Stimulated activated CD8-positive, alpha-beta memory T cell treated with anti-CD3 and anti-CD28 coated beads, Interleukin-4, amount 100 ng/mL, for 1 hour (primary cell): ENCODE measurements at places on chromosomes 6 and 20.

DNA sequence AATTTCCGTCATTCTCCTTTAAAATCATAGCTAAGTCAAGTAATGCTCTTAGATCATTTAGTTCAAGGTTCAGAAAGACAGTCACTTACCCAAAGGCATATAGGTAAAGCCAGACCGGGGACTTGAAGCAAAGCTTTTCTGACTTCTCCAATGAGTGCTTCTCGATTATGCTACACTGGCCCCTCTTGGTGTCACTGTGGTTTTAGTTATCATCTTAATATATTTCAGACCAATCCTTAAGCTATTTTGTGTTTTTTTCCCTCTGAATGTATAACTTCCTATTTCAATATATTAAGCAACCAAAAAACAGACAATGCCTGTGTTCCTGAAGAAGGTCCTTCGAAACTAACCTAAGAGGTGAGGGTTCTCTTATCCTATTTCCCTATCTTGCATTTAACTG is 3.9 kb downstream of the PRDM1 start:
- no peak for DNase-seq

GRCh38 chr6:138289739-138290138 is 71.4 kb upstream of the PBOV1 start:
- no peak for DNase-seq

GRCh38 chr20:20076297-20077065 is 24.1 kb downstream of the CFAP61 start:
- DNase-seq, result no peak

DNA sequence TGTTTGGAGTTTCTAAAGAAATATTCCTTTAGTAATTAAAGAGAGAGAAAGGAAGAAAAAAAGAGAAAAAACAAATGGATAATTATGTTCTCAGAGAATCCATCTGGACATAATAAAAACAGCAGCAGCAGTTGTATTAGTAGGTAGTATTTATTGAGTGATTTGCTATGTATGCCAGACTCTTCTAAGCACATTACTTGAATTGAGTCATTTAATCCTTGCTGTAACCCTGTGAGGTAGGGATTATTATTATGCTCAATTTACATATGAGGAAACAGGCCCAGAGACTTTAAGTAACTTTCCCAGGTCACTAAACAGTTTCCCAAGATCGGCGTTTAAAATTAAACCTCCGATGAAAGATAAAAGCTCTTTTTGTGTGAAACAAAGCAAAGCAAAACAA is 238.8 kb downstream of the TSHZ2 start:
- no peak for DNase-seq

- DNase-seq, result no peak
These were observed 27.8 kb downstream of the CCN2 start for GRCh38 chr6:131923356-131923755.

GRCh38 chr6:31430449-31430848 is 27.1 kb downstream of the MICA start:
- DNase-seq, result no peak

- no peak for DNase-seq
These were observed 9.2 kb downstream of the BEND3 start for GRCh38 chr6:107106165-107106564.

DNA sequence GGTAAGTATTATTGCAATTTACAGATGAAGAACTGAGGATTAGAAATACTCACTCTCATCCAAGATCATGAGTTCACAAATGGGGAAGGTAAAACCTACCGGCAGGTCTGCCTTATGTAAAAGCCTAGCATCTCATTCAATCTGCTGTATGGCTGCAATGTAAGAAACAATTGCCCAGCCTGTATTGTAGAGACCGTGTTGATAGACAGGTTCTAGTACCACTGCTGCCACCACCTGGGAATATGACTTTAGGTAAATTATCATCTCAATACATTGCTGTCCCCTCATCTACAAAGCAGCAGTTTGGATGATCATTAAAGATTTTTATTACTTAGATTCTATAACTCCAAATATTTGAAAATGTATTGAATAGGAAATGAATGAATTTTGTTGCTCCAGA is 23.3 kb upstream of the ARHGAP18 start:
- no peak for DNase-seq

- DNase-seq, result no peak
These were observed 506 bp downstream of the CITED2 start for GRCh38 chr6:139373928-139374356.

DNA sequence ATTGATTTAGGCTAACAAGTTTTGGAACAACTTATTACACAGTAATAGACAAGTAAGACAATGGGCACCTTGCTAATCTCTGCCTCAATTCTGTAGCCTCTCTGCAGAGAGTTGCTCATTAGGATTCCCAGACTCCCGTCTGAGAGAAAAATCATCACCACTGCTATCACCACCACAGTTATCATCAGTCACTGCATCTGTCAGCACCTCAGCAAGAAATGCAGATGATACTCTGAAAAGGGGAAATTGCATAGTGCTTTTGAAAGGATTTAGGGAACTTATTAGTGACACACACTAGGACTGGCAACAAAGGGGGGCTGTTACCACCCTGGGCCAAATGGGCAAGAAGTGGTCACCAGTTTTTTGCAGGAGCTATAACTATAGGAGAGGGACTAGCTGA is 39.9 kb downstream of the FOXA2 start:
- no peak for DNase-seq

DNA sequence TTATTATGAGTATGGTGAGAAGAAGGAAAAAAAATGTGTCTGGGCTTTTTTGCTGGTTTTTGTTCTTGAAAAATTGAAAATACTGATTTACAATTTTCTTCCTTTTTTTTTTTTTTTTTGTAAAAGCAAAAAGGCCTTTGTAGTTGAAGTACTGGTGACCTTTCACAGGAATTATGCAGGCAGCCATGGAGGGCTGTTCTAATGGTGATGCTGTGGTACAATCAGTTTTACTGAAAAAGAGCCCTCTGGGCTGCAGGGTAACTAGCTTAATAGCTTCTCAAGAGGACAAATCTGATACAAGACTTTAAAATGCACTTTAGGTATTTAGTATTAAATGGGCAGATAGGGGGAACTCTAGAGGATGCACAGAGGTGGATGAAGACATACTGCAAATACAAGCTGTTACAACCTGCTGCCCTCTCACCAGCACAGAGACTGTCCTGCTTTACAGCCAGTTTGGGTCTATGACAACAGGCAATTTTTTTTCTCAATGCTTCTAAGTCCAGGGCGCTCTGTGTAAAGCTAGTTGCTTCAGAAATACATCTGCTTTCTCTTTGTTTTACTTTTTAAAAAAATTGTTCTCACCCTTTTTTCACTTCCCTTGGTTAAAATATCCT is 61.6 kb upstream of the HS3ST5 start:
- no peak for DNase-seq

- no peak for DNase-seq
These were observed 354.1 kb upstream of the MAP3K7 start for GRCh38 chr6:90940812-90941481.

DNA sequence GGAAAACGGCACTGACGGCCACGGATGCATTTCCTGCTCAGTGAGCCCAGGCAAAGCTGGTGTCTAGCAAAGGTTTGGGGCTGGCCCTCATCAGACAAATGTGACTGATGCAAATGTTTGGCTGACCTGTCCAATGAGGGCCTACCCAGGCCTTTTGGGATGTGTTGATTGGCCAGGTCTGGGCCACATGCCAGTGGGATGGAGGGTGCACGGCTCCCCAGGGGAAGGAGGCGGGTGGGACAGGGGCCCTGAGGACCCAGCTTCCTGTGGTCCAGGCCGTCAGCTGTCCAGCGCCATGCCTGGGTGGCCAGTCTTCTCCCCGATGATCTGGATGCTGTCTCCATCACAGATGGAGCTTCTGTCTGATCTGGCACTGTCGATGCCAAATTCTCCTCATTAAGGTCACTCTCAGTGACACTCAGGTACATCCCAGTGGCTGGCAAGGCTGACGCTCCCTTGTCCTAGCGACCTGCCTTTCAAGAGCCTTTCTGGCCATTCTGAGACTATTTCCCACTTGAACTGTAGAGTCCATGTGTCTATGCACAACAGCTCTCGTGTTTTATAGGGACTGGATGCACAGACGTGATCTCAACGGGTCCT is 43.0 kb downstream of the NTSR1 start:
- no peak for DNase-seq

DNA sequence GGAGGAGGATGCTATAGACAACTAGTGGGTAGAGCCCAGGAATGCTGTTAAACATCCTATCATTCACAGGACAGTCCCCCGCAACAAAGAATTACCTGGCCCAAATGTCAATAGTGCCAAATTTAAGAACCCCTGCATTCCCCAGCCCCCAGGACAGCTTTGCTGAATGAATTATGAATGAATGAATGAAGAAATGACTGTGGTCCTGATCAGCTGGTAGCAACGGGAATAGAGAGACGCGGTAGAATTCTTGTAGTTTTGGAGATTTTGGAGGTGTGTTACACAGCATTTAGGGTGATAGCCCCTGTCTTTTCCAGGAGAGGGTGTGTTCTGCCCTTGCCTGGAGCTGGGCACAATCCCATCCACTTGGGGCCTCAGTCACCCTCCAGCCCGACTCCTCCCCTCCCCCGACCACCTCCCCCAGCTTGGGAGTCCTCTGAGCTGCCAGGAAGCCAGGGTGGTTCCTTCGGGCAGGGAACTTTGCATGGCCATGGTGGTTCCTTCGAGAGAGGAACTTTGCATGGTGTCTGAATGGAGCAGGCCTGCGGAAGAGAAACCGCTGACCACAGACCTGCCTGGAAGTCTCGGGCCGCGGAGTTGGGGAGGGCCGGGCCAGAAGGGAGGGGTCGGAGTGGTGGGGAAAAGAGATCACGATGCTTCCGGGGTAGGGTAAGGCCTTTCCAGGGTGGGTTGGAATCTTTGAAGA is 1.0 kb upstream of the HCK start:
- no peak for DNase-seq

DNA sequence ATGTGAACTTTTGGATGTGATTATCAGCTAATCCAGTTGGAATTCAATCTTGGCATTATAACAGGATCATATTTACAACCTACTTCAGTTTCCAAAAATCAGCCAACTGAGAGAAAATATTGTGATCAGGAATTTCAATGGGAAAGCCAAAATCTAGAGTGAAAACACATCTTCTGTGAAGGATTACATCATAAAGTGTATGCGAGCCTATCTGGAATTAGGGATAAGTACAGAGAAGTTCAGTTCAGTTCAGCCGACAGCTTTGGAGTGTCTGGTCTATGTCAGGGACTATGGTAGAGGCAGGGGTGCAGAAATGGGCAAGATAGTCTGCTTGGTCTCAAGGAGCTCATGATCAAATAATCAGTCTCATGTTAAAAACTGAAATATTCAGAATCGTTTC is 12.3 kb upstream of the PRIM2 start:
- DNase-seq, result no peak

DNA sequence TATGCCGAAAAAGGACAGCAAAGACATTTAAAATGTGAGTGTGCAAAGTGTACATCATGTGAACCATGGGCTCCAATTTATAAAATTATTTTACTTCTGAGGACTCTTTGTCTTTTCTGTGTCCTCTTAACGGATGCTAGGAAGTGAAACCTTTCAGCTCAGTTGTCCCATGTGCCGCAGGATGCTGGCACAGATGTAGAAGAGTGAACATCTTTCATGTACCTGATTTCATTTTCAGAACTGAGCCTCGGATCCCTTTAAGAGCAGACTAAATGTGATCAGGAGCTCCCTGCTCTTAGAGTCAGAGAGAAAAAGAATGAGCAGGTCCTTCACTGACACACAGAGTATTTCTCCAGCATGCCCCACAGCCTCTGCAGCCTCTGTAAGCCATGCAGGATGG is 27.6 kb upstream of the FUCA2 start:
- no peak for DNase-seq
